ENCODE measurements at places on chromosomes 4 and X. TPM values are rescaled to one million over a fixed set of nuclear protein-coding genes. Genes with fewer than 3 reads are reported as not detected.

DNA sequence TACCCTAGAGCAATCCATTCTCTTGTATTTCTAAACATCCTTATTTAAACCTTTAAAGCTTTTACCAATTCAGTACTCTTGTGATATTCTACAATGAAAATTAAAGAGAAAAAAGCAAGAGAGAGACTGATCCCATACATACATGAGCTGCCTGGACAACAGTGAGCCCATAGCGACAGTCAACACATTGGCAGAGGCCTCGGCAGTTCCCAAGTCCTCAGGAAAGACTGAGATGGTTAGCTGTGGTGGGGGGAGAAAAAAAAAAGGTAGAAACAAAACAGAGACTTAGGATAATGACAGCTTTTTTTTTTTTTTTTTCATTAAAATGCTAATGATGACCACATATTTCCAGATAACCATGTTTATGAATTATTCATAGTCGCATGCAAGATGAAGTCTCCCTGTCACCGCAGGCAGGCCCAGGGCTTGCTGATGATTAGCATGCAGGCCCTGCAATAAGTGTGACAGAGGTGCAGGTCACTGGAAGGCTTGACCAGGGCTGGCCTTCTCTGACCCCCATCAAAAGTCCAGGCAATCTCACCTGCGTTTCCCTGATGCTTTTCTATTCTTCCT, 148.8 kb downstream of the APBB2 start:
- no peak overlapping the region for H3K4me3 ChIP-seq
- H3K4me1 ChIP-seq: peaks cover 40% of the 10 kb centered on the region
- no peak for DNase-seq
- H3K27ac ChIP-seq: no peak overlapping the region

Gene MAGEB1
- not detected for total RNA-seq

GRCh38 chr4:86664959-86665358, 70.8 kb downstream of the PTPN13 start:
- DNase-seq: no peak
- H3K27me3 ChIP-seq: no peaks in the 10 kb centered on the region
- no peak overlapping the region for H3K4me3 ChIP-seq
- no peaks in the 10 kb centered on the region for H3K36me3 ChIP-seq
- H3K27ac ChIP-seq: no peak overlapping the region

Gene RNF128
- under 0.01 TPM for total RNA-seq

Gene FAAH2
- total RNA-seq: 0.42 TPM

- H3K27ac ChIP-seq: peak within 1 kb of the TSS; percentile 88
- DNase-seq: peak; percentile 93
- peaks cover 11% of the 10 kb centered on the region for H3K4me1 ChIP-seq
- H3K4me3 ChIP-seq: peak within 1 kb of the TSS; percentile 77
- no peaks in the 10 kb centered on the region for H3K27me3 ChIP-seq
- no peaks in the 10 kb centered on the region for H3K36me3 ChIP-seq
Measured at GRCh38 chrX:16870095-16870861, at the start of gene RBBP7. Gene RBBP7, minus strand, starts transcription at chrX:16870362. Its CDS starts 309 bp downstream, at chrX:16870053.

DNA sequence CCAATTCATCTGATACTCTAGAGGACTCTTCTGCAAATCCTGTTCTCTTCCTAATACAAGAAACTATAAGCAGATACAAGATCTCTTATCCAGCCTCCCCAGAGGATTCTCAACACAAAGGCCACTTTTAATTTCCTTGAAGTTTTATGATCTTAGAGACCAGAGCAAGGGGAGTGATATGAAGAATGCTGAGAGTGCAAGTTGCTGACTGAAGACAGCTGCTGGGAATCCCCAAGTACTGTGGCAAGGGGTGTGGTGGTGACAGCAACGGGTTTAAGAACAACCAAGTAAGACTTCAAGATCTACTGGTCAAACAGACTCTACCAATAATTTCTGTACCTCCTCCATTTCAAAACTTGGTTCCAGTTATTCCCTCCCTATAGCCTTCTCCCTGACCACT, 7.0 kb downstream of the AMMECR1 start:
- H3K4me1 ChIP-seq: peaks cover under 1% of the 10 kb centered on the region
- H3K27ac ChIP-seq: no peak overlapping the region
- DNase-seq: no peak
- H3K27me3 ChIP-seq: no peaks in the 10 kb centered on the region

Gene BEX4
- 54.0 TPM for total RNA-seq

- no peaks in the 10 kb centered on the region for H3K27me3 ChIP-seq
- DNase-seq: no peak
- no peaks in the 10 kb centered on the region for H3K4me1 ChIP-seq
- no peak overlapping the region for H3K27ac ChIP-seq
- H3K36me3 ChIP-seq: no peaks in the 10 kb centered on the region
Measured at GRCh38 chr4:67891645-67892044, 7.8 kb upstream of the TMPRSS11D start.

- DNase-seq: no peak
- H3K4me1 ChIP-seq: peaks cover 29% of the 10 kb centered on the region
- H3K4me3 ChIP-seq: no peak overlapping the region
- no peak overlapping the region for H3K27ac ChIP-seq
- H3K36me3 ChIP-seq: no peaks in the 10 kb centered on the region
Measured at GRCh38 chr4:79588679-79589078, 180.7 kb upstream of the GK2 start.

Gene LDOC1
- total RNA-seq: 6.6 TPM

DNA sequence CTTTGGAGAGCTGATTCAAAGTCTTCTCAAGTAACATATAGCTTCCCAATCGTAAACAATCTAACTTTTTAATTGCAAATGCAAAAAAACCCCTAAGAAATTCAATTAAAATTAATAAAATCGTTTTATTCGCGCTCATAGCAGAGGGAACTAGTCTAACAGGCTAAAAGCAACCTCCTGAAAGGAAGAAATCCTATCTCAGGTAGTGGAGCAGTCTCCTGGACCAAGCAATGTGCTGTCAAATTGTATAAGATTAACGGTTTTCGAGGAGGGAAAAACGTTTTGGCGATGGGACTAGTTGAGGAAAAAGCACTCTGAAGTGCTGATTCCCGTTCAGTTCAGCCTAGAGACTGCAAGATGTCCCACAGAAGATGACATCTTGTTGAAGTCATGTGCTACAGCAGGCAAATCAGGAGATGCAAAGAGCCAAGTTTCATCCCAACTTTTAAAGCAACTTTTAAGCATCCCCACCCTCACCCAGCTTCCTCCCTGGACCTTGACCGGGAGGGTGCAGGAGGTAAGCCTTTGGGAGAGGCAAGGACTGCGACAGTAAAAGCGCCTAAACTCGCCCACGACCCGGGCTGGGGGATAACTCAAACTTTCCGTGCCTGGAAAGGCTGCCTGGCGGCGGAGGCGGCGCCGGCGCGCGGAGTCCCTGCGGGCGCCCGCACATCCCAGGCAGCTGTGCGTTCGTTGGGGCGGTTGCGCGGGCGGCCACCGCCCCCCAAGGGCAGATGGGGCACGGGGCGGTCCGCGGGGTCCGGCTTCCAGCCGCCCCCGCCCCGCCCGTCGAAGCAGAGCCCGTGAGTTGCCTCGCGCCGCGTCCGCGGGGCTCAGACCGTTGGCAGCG, 784 bp downstream of the MAP7D3 start:
- H3K27ac ChIP-seq: peak overlapping the region; percentile 88
- no peak for DNase-seq
- peak overlapping the region; percentile 85 for H3K4me3 ChIP-seq
- H3K27me3 ChIP-seq: no peaks in the 10 kb centered on the region

Gene LIN54
- 8.6 TPM for total RNA-seq

- peak overlapping the region; percentile 55 for H3K27ac ChIP-seq
- peak overlapping the region; percentile 68 for H3K4me3 ChIP-seq
- DNase-seq: no peak
- no peaks in the 10 kb centered on the region for H3K27me3 ChIP-seq
Measured at GRCh38 chr4:25861951-25862410, 807 bp downstream of the SEL1L3 start.

Gene NDUFA1
- 62.0 TPM for total RNA-seq

DNA sequence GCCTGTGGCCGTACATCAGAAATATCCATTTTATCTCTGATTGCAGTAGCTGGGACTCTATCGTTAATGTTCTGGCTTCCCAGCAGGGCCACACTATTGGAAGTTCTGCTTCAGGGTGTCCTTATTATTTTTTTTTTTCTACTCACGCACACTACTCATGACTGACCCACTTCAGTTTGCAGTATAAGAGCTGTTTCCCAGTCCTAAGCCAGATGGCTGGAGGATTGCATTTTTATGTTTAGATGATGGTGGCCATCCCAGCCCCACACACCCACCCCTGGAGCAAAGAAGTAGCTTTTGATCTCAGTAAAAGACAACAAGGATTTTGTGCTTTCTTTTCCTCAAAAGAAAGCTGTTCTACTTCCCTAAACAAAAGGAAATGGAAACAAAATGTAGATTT, 557.0 kb upstream of the GALNTL6 start:
- H3K27me3 ChIP-seq: no peaks in the 10 kb centered on the region
- no peak overlapping the region for H3K27ac ChIP-seq
- no peaks in the 10 kb centered on the region for H3K4me1 ChIP-seq
- no peaks in the 10 kb centered on the region for H3K36me3 ChIP-seq
- no peak for DNase-seq
- no peak overlapping the region for H3K4me3 ChIP-seq

Gene MMAA
- total RNA-seq: 3.4 TPM

Gene ODAM
- total RNA-seq: not detected

Gene TIGD4
- 0.17 TPM for total RNA-seq

- no peaks in the 10 kb centered on the region for H3K27me3 ChIP-seq
- no peak overlapping the region for H3K27ac ChIP-seq
- H3K4me1 ChIP-seq: no peaks in the 10 kb centered on the region
- no peak overlapping the region for H3K4me3 ChIP-seq
- DNase-seq: no peak
Measured at GRCh38 chrX:116239944-116240840, 69.6 kb downstream of the AGTR2 start.

- H3K27ac ChIP-seq: no peak overlapping the region
- H3K4me3 ChIP-seq: no peak overlapping the region
- no peaks in the 10 kb centered on the region for H3K36me3 ChIP-seq
- H3K27me3 ChIP-seq: no peaks in the 10 kb centered on the region
Measured at GRCh38 chr4:11252149-11252548, 176.5 kb downstream of the HS3ST1 start.

- no peak overlapping the region for H3K27ac ChIP-seq
- no peaks in the 10 kb centered on the region for H3K27me3 ChIP-seq
- H3K4me3 ChIP-seq: no peak overlapping the region
- no peak for DNase-seq
Measured at GRCh38 chrX:133056341-133056740, 40.6 kb downstream of the USP26 start.

DNA sequence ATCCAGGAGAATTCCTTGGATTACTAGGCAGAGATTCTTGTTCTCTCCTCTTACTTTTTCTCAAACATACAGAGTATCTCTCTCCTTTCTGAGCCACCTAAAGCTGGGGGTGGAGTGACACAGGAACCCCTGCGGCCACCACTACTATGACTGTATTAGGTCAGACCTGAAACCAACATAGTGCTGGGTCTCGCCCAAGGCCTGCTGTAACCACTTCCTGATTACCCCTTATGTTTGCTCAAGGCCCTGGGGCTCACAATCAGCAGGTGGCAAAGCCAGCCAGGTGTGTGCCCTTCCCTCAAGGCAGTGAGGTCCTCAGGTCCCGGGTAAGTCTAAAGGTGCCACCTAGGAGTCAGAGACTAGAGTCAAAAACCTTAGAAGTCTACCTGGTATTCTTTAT, 166.4 kb downstream of the PARM1 start:
- no peak for DNase-seq
- no peak overlapping the region for H3K4me3 ChIP-seq
- no peaks in the 10 kb centered on the region for H3K36me3 ChIP-seq
- H3K4me1 ChIP-seq: no peaks in the 10 kb centered on the region

Gene CT47B1
- total RNA-seq: not detected

DNA sequence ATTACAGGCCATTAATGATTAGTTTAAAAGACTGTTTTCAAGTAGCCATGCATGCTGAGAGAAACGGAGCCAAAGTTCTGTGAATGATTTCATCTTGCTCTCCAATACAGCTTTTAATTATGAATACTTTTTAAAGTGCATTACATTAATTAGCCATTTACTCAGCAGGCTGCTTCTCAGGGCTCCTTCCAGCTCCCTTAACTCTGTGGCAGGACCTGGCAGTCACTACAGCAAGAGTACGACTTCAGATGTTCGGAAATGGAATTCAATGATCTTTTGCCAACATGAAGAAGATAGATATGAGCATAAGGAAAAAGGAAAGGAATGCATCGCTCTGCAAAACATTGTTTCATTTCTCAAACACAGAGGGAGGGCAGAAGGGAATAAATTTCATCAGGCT, 987.2 kb downstream of the PDHA2 start:
- no peaks in the 10 kb centered on the region for H3K4me1 ChIP-seq
- H3K27me3 ChIP-seq: no peaks in the 10 kb centered on the region
- H3K4me3 ChIP-seq: no peak overlapping the region
- no peaks in the 10 kb centered on the region for H3K36me3 ChIP-seq
- H3K27ac ChIP-seq: no peak overlapping the region

Gene DCHS2
- 3.3 TPM for total RNA-seq

Gene NAP1L2
- total RNA-seq: 3.4 TPM

DNA sequence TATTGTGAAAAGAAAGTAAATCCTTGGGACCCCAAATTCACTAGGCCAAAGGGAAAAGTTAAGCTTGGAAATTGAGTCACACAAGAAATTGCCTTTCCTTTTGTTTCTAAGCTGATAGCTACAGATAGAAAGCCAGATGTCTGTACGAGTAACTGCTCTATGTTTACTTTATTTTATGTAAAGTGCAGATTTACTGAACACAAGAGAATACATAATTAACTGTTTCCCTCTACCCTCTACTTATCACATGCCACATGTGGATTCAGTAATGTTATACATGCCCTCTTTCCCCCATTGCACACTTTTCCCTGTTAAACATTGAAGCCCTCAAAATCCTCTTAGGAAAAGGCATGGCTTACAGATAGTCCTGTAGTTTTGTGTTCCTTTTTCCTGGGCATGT, 16.5 kb upstream of the TDO2 start:
- no peak overlapping the region for H3K27ac ChIP-seq
- no peak for DNase-seq
- no peaks in the 10 kb centered on the region for H3K4me1 ChIP-seq
- no peaks in the 10 kb centered on the region for H3K27me3 ChIP-seq
- H3K4me3 ChIP-seq: no peak overlapping the region

Gene NWD2
- 0.11 TPM for total RNA-seq

GRCh38 chr4:174012135-174012885, 271.2 kb downstream of the FBXO8 start:
- H3K4me3 ChIP-seq: no peak overlapping the region
- H3K4me1 ChIP-seq: no peaks in the 10 kb centered on the region

- no peaks in the 10 kb centered on the region for H3K27me3 ChIP-seq
- no peaks in the 10 kb centered on the region for H3K4me1 ChIP-seq
- no peak for DNase-seq
- H3K27ac ChIP-seq: no peak overlapping the region
Measured at GRCh38 chrX:88424071-88424470, 323.0 kb upstream of the CPXCR1 start.

DNA sequence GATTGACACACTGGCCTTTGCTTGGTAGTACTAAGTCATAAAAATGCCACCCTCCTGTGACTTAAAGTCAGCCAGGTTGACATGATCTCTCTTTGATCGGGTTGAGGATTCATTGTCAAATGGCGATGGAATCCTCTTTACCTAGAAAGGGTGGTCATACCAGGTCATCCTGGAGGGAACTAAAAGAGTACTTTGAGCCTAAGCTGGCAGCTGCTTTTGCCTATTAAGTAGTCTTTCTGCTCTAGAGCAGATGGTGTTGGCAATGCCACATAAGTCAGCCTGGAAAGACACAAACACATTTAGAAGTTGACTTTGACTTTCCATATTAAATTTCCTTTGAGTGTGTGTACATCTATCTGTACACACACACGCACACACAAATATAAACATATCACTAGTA, 39.2 kb upstream of the C4orf54 start:
- no peak overlapping the region for H3K27ac ChIP-seq
- no peak for DNase-seq
- no peaks in the 10 kb centered on the region for H3K27me3 ChIP-seq
- H3K36me3 ChIP-seq: no peaks in the 10 kb centered on the region
- H3K4me1 ChIP-seq: no peaks in the 10 kb centered on the region
- no peak overlapping the region for H3K4me3 ChIP-seq

Gene GNRHR
- total RNA-seq: not detected

All from esophagus muscularis mucosa (tissue), 4 donors.